Esophagus muscularis mucosa (tissue), 4 donors: ENCODE measurements at places on chromosomes 2 and 18. TPM values are rescaled to one million over a fixed set of nuclear protein-coding genes. Genes with fewer than 3 reads are reported as not detected.

DNA sequence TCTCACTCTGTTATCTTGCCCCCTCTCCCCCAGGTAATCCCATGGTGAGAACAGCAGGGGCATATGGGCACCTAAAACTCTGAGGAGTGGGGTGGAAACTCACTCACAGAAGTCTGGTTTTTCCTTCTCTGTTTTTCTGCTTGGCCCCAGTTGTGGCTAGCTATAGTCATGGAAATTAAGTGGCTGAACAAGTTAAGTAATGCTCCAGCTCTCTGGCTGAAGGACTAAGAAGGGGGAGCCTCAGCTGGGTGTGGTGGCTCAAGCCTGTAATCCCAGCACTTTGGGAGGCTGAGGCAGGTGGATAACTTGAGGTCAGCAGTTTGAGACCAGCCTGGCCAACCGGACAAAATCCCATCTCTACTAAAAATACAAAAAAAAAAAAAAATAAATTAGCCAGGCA is 261.0 kb downstream of the TPGS2 start:
- DNase-seq: peak; percentile 39

DNA sequence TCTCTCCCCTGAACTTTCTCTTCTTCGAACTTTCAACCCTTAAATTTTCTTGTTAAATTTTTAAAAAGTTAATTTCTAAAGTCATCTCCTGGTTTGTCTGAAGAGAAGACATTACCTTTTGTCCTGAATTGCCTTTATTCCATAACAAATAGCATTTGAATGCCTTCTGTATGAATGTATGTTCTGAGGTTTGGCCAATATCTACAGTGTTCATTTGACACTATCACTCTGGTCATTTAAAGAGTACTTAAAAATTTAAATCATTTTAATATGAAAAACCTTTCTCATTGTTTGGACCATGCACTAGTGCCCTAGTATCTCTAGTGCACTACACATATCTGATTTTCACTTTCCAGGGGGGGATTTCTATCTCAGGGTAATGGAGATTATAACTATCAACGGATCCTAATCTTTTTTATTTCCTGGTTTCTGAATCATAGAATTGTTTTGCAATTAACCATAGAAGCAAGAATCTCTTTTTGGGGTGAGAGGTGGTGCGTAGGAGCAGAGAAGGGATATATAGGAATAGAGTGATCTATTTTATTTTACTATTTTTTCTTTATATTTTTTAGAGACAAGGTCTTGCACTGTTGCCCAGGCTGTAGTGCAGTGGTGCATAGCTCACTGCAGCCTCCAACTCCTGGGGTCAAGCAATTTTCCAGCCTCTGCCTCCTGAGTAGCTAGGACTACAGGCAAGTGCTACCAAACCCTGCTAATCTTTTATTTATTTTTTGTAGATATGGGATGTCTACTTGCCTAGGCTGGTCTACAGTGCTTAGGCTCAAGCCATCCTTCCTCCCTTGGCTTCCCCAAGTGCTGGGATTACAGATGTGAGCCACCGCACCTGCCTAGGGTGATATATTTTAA is 25.5 kb downstream of the TANC1 start:
- DNase-seq: no peak

GRCh38 chr2:180015951-180016709 is 9.0 kb upstream of the CWC22 start:
- no peak for DNase-seq

GRCh38 chr18:46319783-46320182 is 215.6 kb downstream of the HAUS1 start:
- DNase-seq: no peak

GRCh38 chr2:27018142-27018541 is 14.6 kb upstream of the TMEM214 start:
- DNase-seq: no peak

DNA sequence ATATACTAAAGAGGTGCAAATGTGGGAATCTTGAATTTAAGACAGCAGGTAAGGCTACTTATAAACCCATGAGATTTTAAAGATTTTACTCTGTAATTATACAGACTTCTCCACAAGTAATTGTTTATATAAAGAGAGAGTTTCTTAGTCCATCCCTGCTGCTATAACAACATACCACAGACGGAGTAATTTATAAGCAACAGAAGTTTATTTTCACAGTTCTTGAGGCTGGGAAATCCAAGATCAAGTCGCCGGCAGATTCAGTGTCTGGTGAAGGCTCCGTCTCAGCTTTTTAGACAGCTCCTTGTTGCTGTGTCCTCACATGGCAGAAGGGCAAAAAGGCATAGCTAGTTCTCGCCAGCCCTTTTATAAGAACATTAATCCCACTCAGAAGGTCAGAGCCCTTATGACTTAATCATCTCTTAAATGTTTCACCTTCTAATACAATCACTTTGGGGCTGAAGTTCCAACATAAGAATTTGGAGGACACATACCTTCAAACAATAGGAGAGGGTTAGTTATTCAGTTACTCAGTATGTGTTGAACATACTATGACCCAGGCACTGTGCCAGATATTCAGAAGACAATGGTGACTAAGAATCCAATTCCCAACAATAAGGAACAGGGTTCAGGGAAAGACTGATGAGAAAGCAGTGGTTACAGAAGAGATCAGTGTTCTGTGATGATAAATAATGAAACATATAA is 466.0 kb downstream of the RIT2 start:
- DNase-seq: no peak

GRCh38 chr2:198483051-198483450 is 678.7 kb downstream of the PLCL1 start:
- DNase-seq: no peak

GRCh38 chr2:188573453-188573852 is 281.8 kb downstream of the GULP1 start:
- no peak for DNase-seq

DNA sequence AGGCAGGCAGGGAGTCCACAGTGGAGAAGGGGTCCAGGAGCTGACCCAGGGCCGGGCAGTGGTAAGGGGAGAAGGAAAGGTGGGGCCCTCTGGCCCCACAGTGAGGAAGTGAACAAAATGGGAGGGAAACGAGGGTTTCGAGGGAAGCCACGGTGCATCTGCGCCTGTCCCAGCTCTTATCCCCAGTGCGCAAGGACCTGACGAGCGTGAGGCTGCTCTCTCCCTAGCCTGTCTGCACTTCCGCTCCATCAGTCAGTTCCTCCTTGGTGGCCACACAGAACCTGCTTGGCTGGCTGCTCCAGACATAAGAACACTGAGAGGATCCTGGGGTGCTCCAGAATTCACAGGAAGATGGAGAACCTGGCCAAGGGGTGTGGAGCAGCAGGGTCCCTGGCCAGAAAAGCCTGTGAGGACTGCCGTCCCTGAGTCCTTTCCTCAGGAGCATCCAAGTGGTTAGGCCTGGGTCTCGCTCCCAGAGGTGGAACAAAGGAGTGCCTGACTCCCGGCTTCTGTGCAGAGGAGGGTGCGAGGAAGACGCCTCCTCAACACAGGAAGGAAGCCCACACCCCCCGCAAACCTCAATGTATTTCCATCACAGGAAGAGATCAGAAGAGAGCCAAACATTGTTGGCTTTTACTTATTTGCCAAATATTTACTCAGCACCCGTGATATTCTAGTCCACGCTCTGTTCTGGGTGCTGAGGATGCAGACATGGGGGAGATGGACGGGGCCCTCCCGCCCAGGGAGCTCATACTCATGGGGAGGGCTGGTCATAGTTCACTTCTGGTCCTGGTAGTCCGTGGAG is 43.7 kb upstream of the SEMA4C start:
- DNase-seq: no peak

Gene LAMA1
- total RNA-seq: 0.42 TPM

Gene SCN1A
- not detected for total RNA-seq

Gene FRZB
- total RNA-seq: 46.9 TPM

Gene ANKRD36B
- total RNA-seq: 9.4 TPM

Gene LIPG
- 11.9 TPM for total RNA-seq
